CD4-positive, alpha-beta T cell treated with Interleukin-4 for 4 hours (primary cell): ENCODE measurements at places on chromosomes 5 and 9.

GRCh38 chr5:65876970-65877369, 49.4 kb upstream of the ERBIN start:
- no peak for DNase-seq

- no peak for DNase-seq
Observed at GRCh38 chr5:135154197-135154596, 120.2 kb upstream of the PITX1 start.

DNA sequence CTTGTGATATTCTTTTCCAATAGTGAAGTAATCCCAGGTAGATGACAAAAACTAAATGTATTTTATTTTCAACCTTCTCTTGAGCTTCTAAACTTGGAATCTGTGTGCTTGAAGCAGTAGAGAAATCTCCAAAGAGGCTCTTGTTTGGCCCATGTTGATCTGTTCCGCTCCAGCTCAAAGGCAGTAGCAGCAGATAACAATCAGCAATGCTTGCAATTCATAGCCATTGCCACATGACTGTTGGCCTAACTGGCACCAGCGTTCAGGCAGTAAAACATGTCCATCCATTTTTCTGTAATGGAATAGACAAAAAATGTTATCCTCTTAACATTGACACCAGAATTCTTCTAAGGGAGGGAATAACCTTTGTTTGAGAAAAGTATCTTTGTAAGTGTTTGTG, 270.7 kb upstream of the MSX2 start:
- DNase-seq = no peak

GRCh38 chr9:120935383-120935857, 8.8 kb upstream of the TRAF1 start:
- DNase-seq = no peak

GRCh38 chr9:138043411-138044345, 166.1 kb downstream of the CACNA1B start:
- no peak for DNase-seq

DNA sequence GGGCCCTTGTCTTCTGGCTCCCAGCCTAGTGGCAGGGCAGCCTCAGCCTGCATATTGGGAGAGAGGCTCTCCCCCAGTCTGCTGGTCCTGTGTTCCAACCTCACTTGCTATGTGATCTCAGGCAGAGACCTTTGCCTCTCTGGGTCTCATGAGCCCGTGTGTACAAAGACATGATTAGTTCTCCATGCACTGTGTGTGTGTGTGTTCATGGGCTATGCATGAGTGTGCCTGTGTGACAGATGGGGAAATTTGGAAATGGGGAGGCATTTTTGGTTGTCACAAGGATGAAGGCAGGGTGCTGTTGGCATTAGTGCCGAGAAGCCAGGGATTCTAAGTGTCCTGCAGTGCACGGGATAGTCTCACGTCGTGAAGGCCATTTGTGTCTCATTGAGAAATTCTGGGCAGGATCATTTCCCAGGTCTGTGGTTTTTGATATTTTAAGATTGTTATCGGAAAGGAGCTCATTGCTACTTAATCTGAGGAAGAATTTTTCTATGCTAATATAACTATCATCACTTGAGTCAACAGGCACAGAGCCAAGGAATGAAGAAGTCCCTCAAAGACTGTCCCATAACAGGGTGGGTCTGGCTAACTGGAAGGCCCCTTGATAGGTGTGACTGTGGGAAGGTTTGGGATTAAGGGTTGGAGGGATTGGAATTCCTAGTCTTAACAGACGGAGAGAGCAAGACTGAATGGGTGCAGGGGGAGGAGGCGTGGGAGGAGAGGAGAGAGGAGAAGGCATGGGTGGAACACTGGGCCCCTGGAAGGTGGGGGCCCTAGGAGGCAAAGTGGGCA, 168.5 kb downstream of the RGS3 start:
- DNase-seq = no peak

GRCh38 chr5:92838253-92838652, 742.8 kb downstream of the NR2F1-AS1 start:
- no peak for DNase-seq

GRCh38 chr9:95724253-95724991, 151.1 kb upstream of the ERCC6L2 start:
- peak; percentile 85 for DNase-seq

- DNase-seq = no peak
Observed at GRCh38 chr5:125408448-125409233, 662.2 kb upstream of the ZNF608 start.

GRCh38 chr5:126410623-126411022, 12.6 kb upstream of the GRAMD2B start:
- no peak for DNase-seq

GRCh38 chr5:122741681-122742080, 33.2 kb upstream of the SNX2 start:
- DNase-seq = no peak

DNA sequence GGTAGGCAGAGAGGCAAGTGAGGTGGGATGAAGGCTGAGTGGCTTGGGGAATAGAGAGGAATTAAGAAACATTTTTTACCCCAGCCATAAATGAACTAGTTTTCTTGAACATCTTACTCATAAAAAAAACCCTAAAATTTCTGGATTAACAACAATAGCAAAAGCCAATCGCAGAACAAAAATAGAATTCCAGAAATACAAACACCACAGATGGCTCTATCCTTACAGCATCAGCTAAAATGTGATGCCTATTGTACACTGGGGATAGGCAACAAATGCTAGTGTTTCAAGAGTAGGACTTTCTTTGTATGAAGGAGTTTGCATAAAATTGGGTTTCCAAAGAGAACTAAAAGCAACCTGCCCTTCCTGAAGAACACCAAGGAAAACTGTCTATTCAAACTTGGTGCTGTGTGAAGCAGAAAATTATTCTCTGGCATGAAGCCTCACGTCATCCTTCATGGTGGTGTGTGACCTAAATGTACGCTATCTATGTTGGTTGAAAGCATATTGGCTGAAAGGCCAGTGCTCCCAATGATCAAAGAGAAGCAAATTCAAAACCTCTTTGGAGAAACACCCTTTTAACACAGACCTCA, 82.9 kb downstream of the JAKMIP2 start:
- no peak for DNase-seq

DNA sequence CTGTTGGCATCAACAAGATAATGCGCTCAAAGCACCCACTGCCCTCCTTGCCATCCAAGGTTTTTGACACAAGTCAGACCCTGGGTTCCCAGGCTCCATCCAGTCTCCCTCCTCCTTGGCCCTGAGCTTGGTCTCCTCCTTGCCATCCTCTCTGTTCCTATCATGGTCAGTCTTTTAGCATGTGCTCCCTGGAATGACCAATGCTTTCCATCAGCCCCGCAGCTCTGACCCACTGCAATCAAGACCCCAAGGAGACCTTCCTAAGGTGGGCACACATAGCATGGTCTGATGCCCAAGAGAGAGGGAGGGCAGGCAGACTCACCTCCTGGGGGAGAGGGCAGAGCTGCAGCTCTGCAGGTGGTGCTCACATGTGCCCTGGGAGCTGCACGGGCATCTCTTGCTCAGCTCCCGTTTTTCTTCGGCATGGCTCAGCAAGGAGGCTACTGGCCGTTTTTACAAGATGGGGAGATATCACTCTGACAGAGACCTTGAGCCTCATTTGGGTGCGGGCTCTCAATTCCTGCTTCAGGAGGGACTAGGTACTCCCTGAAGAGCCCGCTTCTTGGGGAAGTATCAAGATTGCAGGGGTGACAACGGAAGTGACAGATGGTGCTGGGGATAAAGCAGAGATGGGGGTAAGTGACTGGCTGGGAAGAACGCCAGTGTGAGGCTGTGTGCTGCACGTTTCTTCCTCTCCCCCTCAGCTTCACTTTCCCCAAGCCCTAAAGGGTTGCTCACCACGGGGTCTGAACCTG, 3.3 kb downstream of the SEPTIN8 start:
- DNase-seq = no peak

DNA sequence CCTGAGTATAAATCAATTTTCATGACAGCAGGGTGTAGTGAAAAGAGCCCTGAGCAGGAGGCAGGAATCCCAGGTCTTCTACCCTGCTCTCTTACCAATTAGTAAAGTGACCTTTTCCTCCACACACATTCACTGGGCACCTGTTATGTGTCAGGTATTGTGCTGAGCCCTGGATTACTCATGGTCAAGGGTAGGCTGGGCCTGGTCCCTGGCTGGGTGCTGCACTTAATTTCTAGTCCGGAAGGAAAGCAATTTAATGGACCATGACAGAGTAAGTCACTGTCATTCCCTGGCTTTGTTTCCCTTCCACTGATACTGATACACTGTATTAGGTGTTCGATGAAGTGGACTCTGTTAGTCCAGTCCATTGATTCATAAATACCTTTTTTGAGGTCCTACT, 29.1 kb upstream of the BRINP1 start:
- DNase-seq = no peak

- DNase-seq = no peak
Observed at GRCh38 chr5:173313351-173313801, 14.8 kb downstream of the STC2 start.

GRCh38 chr5:17403695-17404490, 94.1 kb upstream of the TAF11L2 start:
- DNase-seq = no peak

DNA sequence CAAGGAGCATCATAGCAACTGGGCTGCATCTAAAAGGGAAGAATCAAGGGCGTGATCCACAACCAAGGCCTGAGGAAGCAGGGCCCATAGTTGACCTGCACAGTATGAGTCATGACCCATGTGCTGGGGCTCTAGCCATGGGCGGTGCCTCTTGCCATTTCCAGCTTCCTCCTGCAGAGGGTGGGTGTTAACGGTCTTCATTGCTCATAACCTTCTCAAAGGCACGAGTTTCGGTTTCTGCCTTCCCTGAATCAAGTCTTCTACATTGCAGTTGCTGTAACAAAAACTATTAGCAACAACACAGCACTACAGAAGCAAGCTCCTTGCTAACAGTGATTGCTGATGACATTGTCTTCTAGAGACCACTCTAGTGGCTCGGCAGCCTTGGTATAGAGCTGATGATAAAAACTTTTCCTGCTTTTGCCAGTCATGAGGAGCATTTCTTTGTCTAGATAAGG, 66.9 kb downstream of the CTSL start:
- peak; percentile 63 for DNase-seq
